Left renal cortex interstitium (tissue), 4 donors: ENCODE measurements at places on chromosomes 13 and 19.

DNA sequence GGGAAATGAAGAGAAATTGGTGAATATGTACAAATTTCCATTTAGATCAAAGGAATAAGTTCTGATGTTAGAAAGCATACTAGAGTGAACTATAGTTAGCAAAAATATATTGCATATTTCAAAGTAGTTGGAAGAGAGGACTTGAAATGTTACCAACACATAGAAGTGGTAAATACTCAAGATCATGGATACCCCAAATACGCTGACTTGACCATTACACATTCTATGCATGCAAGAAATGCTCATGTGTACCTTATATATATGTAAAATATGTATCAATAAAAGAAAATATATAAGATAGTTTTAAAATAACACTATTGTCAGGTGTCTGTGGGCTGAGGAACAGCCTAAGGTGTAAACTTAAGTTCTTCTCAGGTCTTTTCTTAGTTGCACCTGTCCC lies 14.6 kb upstream of the ZNF491 start:
- no peak for DNase-seq

GRCh38 chr13:113946409-113947181 lies 27.3 kb downstream of the C13orf46 start:
- no peak for DNase-seq

- no peak for DNase-seq
Measured at GRCh38 chr19:34188408-34188807, 16.1 kb downstream of the LSM14A start.

DNA sequence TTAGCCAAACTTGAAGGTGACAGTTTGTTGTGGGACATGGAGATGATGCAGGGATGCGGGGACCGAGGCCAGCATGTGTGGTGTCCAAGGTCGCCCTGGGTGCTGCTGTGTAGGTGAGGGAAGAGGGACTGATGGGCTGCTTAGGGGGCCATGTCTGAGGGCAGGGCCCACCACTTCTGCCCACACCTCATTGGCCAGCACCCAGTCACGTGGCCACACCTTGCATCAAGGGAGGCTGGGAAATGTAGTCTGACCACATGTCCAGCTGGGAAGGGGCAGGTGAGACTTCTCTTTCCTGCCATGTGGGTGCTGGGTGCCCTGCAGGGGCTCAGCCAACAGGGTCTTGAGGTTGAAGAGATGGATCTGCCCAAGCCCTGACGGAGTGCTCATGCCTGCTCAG lies 88.9 kb downstream of the KDM4B start:
- no peak for DNase-seq

DNA sequence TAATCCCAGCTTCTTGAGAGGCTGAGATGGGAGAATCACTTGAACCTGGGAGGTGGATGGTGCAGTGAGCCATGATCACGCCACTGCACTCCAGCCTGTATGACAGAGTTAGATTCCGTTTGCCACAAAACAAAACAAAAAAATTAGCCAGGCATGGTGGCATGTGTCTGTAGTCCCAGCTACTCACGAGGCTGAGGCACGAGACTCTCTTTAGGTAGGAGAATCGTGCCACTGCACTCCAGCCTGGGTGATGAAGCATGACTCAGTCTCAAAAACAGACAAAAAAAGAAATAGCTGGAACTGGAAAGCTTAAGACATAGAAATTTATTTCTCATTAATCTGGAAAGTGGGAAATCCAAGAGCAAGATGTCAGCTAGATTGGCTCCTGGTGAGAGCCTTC lies 20.2 kb upstream of the ZNF808 start:
- DNase-seq, result no peak

GRCh38 chr13:82257790-82258507 lies 1624.3 kb downstream of the SLITRK1 start:
- DNase-seq, result no peak

DNA sequence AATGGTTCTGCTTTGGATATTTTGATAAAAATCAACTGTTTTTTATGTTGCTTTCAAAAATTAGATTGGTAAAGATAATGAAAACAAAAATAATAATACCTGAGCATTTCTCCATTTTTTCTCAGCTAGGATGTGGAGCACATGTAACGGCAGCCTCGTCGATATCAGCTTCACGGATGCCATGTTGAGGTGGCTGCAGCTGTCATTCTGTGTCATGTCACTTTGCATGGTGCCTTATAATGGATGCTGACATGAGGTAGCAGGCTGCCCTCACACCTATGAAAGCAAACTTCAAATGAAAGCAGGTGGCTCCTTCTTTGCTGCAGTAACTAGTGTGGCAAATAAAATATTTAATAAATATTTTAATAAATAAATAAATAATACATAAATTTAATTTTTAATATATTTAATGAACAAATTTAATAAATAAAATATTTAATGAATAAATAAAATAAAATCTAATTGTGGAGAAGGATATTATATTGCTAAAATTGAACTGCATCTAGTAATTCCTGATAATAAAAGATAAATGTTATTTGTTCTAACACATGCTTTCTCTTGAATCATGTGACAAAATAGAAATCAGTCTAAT lies 955.7 kb upstream of the SLC10A2 start:
- DNase-seq, result no peak

- DNase-seq, result peak; percentile 80
Measured at GRCh38 chr19:40365613-40366401, 17.3 kb downstream of the PLD3 start.

GRCh38 chr19:1907563-1908363 lies 2.6 kb downstream of the ADAT3 start:
- no peak for DNase-seq

DNA sequence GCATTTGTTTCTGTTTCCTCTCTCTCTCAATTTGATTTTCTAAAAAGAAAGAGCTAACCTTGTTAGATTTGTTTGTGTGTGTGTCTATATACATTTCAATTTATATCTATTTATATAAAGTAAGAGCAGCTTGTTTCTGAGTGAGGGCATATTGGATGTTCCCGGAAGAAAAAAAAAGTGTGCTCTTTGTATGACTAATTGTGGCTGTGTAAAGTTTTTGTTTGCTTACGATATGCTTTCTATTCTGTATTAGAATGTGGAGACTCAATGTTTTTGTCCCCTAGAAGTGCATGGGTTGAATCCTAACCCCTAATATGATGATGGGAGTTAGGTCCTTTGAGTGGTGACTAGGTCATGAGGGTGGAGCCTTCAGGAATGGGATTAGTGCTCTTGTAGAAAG lies 66.6 kb upstream of the C1QTNF9B start:
- no peak for DNase-seq
